ENCODE measurements at places on chromosomes 13 and 19.

GRCh38 chr13:106498158-106498557, 37.3 kb downstream of the EFNB2 start:
- H3K4me3 ChIP-seq, result no peak overlapping the region
- H3K4me1 ChIP-seq, result peaks cover 15% of the 10 kb centered on the region
- no peaks in the 10 kb centered on the region for H3K36me3 ChIP-seq
- no peak for DNase-seq
- H3K27me3 ChIP-seq, result peaks cover 72% of the 10 kb centered on the region
- no peak overlapping the region for H3K27ac ChIP-seq

DNA sequence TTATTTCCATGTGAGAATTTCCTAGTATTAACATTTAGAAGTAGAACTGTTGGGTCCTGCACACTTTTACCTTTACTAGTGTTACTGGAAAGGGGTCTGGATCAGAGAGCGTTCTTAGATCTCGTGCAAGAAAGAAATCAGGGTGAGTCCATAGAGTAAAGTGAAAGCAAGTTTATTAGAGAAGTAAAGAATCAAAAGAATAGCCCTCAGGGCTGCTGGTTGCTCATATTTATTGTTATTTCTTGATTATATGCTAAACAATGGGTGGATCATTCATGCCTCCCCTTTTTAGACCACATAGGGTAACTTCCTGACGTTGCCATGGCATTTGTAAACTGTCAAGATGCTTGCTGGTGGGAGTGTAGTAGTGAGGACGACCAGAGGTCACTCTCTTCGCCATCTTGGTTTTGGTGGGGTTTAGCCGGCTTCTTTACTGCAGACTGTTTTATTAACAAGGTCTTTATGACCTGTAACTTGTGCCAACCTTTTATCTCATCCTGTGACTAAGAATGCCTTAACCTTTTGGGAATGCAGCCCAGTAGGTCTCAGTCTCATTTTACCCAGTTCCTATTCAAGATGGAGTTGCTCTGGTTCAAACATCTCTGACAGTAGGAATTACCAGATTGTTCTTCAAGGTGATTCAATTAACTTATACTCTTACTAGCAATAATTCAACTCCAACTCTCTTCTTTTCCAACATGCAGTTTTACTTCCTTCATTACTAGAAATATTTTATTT, 27.4 kb downstream of the NDFIP2 start:
- peaks cover 52% of the 10 kb centered on the region for H3K36me3 ChIP-seq
- no peak overlapping the region for H3K4me3 ChIP-seq
- peaks cover 63% of the 10 kb centered on the region for H3K4me1 ChIP-seq
- DNase-seq, result no peak

- no peak overlapping the region for H3K4me3 ChIP-seq
- DNase-seq, result no peak
- peaks cover 3% of the 10 kb centered on the region for H3K4me1 ChIP-seq
- no peak overlapping the region for H3K27ac ChIP-seq
- H3K36me3 ChIP-seq, result no peaks in the 10 kb centered on the region
These were observed 16.0 kb upstream of the SLC7A10 start for GRCh38 chr19:33241530-33242101.

DNA sequence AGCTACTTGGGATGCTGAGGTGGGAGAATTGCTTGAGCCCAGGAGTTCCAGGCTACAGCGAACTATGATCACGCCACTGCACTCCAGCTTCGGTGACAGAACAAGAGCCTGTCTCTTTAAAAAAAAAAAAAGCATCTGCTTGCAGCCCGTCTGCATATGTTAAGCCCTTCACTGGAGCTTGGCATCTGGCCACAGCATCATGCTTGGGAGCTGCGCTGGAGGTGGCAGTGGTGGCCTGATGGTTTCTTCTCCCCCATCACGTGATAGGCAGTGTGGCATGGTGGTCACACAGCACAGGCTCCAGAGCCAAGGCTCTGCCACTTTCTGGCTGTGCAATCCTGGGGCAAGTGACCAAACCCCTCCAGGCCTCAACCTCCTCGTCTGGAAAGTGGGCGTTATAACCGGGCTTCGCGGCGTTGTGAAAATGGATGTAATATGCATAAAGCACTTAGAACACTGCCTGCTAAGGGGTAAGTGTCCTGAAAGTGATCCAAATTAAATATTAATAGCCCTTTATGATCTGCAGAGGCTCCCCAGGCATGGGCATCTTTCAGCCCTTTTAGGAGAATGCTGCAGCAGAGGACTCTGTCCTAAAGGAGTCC, 24.4 kb downstream of the MARK4 start:
- H3K4me1 ChIP-seq, result no peaks in the 10 kb centered on the region
- H3K36me3 ChIP-seq, result peaks cover 5% of the 10 kb centered on the region
- H3K27me3 ChIP-seq, result no peaks in the 10 kb centered on the region
- DNase-seq, result no peak
- H3K4me3 ChIP-seq, result no peak overlapping the region

DNA sequence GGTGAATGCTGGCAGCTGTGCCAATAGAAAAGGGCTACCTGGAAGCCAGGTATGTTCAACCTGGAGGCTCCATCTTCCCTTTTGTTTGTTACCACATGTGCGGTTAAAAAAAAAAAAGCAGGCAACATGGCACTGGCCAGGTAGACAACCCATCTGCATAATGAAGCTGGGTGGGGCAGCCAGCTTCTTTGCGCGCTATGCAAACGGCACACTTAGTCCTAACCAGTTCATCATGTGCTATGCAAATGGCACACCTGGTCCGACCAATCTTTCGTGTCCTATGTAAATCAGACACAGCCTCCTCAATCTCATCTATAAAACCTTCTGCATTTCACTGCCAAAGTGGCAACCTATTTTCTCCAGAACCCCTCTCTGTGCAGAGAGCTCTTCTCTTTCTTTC, 11.3 kb upstream of the IGSF23 start:
- no peak overlapping the region for H3K4me3 ChIP-seq
- no peak overlapping the region for H3K27ac ChIP-seq
- no peaks in the 10 kb centered on the region for H3K36me3 ChIP-seq
- peaks cover 3% of the 10 kb centered on the region for H3K4me1 ChIP-seq

- H3K4me3 ChIP-seq, result no peak overlapping the region
- no peak for DNase-seq
These were observed 31.8 kb upstream of the SPART start for GRCh38 chr13:36377826-36378468.
